Coronary artery (tissue), 2 donors: ENCODE measurements at places on chromosomes 1 and 21.

GRCh38 chr1:230335861-230336522 lies 90.1 kb downstream of the PGBD5 start:
- no peak for DNase-seq

DNA sequence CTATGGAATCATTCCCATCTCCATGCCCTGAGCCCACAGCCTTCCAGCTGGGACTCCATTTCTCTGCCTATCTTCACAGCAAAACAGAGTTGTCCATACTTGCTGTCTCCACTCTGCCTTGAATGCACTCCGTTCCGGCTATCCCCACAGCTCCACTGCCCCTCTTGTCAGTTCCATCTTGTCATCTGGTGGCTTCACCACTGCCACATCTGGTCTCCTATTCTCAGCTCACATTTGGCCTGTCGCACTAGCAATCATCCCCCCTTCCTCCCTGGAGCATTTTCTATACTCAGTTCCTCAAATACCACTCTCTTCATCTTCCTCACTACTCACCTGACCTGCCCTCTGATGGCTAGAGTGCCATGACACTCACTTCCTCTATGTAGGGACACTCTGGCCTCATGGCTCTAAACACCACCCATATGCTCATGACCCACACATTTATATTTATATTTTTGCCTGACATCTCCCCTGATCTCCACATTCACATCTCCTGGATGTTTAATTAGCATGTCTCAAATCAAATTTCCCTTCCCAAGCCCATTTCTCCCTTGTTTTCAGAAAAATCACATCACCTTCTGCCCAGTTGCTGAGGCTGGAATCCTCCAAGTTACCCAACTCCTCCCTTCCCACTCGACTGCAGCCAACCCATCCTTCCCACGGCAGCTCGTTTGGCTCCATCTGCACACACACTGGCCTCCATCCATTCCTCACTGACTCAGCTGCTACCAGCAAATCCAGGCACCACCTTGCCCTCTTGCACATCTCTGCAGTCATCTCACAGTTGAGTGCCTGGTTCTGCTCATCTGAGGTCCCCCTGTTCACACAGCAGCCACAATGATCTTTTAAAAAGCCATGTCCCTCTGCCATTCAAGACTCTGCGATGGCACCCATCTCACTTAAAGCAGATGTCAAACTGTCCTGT lies 6.1 kb downstream of the ZNF692 start:
- DNase-seq: no peak

GRCh38 chr1:52706941-52707926 lies 9.1 kb upstream of the COA7 start:
- no peak for DNase-seq

DNA sequence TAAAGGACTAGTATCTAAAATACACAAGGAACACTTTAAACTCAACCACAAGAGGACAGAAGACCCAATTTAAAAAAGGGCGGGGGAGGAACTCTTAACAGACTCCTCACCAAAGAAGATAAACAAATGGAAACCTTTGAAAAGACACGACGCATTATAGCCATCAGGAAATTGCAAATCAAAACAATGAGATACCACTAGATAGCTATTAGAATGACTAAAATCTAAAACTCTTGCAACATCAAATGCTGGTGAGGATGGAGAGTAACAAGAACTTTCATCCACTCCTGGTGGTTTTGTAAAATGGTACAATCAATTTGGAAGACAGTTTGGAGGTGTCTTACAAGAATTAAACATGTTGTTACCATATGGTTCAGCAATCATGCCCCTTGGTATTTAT lies 708.2 kb downstream of the BRINP3 start:
- DNase-seq: no peak

DNA sequence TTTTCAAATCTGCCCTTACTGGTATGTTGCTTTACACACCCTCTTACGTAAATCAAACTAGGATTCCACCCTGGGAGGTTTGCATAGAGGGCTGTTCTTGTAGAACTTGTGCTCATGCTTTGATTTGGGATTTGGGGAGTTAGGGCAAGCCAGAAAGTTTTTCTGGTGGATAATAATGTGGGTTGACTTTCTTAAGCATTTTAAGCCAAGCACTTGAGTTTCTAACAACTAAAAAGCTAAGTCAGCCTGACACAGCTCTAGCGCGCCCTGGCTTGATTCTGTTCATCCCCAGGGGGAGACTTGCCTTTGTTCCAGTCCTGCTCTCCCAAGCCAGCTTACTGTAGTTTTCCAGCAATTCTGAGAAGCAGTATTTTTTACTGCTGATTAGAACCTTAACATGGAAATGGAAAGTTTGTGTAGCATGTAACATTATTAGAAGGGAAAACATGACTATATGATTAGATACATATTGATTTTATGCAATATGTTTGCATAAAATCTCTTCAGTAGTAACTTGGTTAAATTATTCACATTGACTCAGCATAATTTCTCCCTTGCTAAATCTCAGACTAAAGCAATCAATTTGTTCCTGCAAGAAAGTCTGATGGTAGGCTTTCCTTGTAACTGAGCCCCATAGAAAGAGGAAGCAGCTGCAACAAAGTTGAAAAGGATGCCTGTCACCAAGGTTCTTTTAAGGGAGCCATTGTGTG lies 11.0 kb upstream of the PGD start:
- no peak for DNase-seq

DNA sequence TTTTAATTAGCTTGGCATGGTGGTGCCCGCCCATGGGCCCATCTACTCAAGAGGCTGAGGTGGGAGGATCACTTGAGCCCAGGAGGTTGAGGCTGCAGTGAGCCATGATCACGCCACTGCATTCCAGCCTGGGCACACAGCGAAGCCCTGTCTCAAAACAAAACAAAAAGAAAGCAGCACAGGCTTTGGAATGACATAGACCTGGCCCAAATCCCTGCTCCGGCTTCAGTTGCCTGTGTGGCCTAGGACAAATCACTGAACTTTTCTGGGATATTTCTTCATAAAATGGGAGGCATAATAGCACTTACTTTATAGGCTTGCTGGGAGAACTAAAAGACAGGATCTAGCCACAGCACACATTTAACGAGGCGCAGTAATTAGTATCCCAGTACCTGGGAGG lies 2.4 kb downstream of the PEAR1 start:
- DNase-seq: no peak

GRCh38 chr1:190602325-190602724 lies 124.7 kb upstream of the BRINP3 start:
- no peak for DNase-seq

GRCh38 chr21:17270229-17270628 lies 242.6 kb upstream of the CXADR start:
- DNase-seq: no peak

DNA sequence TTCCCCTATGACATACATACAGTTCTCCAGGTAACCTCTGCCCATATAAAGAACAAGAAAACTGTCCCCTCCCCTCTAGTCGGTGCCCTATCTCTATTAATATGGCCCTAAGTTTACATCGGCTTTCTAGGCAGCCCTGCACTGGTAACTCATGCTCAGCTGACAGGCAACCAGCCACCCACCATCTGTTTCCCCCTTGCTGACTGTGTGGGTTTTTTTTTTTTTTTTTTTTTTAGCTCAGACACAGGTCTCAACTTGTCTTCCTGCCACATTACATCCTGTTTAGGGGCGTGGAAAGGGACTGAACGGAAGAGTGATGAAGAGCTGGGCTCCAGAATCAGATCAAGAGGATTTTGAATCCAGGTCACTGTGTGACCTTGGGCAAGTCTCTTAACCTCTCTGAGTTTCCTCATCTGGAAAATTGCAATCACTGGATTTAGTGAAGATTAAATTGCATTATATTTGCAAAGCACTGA lies 14.0 kb downstream of the LAPTM5 start:
- DNase-seq: no peak

DNA sequence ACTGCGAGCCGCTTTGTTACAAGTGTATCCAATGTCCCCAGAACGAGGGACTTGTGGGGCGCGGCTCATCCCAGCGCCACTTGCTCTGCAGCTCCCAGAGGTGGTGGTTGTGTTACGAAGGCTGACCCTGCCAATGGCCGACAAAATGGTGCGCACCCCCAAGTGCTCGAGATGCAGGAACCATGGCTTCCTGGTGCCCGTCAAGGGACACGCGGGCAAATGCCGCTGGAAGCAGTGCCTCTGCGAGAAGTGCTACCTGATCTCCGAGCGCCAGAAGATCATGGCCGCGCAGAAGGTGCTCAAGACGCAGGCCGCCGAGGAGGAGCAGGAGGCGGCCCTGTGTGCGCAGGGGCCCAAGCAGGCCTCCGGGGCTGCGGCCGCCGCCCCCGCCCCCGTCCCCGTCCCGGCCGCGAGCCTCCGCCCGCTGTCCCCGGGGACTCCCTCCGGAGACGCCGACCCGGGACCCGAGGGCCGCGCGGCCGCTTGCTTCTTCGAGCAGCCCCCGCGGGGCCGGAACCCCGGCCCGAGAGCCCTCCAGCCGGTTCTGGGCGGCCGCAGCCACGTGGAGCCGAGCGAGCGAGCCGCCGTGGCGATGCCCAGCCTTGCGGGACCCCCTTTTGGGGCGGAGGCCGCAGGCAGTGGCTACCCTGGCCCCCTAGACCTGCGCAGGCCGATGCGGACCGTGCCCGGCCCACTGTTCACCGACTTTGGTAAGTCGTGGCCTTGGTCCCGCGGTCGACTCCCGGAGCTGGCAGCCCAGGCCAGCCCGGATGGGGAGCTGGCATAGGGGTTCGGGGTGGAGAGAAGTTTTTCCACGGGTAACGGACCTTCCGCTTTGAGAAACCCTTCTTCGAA lies at the start of gene DMRTB1:
Gene DMRTB1, plus strand, starts transcription at position 79 of the 855 bp plus-strand sequence. Its CDS starts 55 bp downstream, at position 134.
- DNase-seq: peak; percentile 61

- no peak for DNase-seq
These were observed 60.0 kb downstream of the NRDC start for GRCh38 chr1:51818487-51818886.

DNA sequence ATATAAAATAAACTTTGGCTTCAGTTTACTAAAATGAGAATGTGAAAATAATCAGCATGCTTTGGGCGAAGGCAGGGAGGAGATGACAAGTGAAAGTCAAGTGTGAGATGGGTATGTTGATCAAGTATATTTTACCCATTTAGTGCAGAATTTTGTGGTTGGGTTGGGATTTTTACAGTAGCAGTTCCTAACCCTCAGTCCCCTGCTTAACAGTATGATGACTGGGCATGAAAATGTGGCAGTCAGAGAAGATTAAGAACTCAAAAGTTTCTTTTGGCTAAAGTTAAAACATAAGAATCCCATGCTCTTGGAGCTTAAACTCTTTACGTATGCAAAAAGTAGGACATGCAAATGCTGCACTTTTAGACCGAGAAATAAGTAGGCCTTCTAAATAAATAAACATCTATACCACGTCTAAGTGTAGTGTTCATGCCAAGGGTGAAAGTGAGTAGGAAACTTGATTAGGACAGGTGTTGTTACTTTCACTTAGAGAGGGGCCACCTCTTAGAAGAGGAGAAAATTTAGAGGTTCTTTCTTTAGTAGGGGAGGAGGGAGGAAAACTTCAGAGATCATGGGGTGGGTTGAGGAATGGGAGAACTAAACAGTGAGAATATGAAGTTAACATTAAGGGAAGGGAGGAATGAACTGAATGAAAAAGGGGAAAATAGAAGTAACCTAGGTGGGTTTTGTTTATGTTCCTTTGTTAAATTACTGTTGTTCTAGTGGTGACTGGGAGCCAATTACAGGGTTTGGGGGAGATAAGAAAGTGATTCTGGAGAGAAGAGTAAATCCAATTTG lies 127.8 kb downstream of the OSBPL9 start:
- no peak for DNase-seq

DNA sequence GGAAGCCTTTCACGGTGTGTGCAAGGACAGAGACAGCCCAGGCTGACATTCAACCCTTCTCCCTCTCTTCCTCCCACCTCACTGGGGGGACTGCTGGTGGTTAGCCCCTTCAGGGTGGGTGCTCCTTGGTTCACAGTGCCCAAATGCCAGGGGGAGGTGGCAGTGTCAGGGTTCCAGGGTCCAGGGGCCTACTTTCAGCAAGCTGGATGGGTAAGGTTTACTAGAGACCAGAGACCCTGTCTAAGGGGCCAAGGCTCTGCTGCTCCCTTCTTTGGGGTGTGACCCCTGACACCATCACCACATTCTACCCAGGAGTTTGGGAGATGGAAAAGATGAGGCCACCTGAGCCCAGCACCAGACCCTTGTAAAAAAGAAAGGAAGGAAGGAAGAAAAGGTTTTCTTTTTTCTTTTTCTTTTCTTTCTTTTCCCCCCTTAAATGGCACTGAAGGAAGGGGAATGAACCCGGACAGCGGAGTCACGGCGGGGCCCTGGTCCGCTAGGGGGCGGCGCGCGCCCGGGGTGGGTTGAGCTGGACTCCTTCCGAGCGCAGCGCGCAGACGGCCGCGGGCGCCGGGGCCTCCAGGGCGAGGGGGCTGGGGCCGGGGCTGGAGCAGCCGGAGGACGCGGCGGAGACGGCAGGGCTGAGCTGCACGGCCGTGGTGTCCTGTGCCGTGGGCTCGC lies 18.8 kb downstream of the KNCN start:
- no peak for DNase-seq

GRCh38 chr1:44700573-44700972 lies 26.1 kb downstream of the ARMH1 start:
- DNase-seq: no peak

- no peak for DNase-seq
These were observed 43.5 kb downstream of the RPAP2 start for GRCh38 chr1:92342401-92342800.

DNA sequence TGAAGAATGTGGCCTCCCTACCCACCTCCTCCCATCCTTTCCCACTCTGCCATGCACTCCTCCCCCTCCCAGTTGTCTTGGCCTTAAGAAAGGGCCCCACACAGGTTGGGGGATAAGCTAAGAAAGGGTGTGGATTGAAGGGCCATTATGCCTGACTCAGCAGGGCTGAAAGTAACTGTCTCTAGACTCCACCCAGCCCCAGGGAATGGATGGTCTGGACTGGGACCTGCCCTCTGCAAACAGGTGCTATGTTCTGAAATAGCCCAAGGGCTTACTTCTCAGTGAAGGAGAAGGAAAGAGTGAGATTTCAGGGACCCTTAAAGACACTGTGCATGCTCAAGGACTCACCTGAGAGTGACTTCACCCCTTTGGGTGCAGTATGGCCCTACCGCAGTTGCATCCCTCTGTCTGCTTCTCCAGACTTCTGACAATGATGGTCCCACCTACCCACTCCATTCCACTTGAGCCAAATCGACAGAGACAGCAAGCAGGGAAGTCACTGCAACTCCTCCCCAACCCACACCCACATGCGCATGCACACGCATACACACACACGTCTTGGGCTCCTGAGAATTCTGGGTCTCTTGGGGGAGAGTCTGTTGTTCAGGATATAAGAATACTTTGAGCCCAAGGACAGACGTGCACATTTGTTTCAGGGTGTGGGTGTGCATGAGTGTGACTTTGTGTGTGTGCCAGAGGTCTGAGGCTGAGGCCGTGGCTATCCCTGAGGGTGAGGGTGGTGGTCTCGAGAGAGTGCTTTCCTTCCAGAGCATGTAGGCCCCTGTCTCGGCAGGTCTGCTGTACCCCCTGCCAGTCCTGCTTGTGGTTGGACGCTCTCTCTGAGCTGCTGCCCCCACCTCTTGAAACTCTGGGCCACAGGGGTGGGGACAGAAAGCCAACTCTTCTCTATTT lies 231.9 kb downstream of the PTPRU start:
- no peak for DNase-seq

GRCh38 chr1:62237361-62237760 lies 42.7 kb downstream of the L1TD1 start:
- DNase-seq: no peak

- DNase-seq: no peak
These were observed 116.8 kb upstream of the TMPRSS2 start for GRCh38 chr21:41624674-41625310.

GRCh38 chr1:174445817-174446216 lies 1.9 kb upstream of the GPR52 start:
- no peak for DNase-seq

GRCh38 chr1:56284928-56285327 lies 294.4 kb downstream of the PLPP3 start:
- DNase-seq: no peak
